ENCODE measurements at places on chromosomes 6 and 20. TPM values are rescaled to one million over a fixed set of nuclear protein-coding genes. Genes with fewer than 3 reads are reported as not detected.

ARHGAP18 gene
- total RNA-seq: 39.8 TPM

DNA sequence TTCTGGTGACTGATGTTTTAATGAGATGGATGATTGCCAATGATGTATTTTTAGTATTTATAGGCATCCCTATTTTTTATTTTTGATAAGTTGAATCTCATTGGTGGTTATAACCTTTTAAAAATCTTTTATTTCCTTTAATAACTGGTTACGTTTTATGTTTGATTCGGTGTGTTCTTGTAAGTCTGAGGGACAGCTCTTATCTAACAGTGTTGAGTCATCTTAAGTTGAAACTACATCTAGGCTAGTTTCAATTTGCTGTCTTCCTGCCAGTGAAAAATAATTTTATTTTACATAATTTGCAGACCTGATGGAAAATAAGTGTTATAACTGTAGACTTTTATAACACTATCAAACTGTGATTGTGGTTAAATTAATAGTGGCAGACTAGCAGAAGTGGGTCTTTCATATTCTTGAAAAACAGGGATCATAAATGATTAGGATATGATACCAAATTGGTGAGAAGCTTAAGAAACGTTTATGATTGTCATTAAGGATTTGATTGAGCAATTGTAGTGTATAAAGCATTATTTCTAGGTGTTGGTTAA is 4.6 kb downstream of the AFDN start:
- H3K27ac ChIP-seq: no peak overlapping the region
- H3K27me3 ChIP-seq: no peaks in the 10 kb centered on the region
- H3K36me3 ChIP-seq: no peaks in the 10 kb centered on the region
- peaks cover 21% of the 10 kb centered on the region for H3K4me1 ChIP-seq
- H3K4me3 ChIP-seq: no peak overlapping the region

FRS3 gene
- 7.0 TPM for total RNA-seq

LY6G6F gene
- total RNA-seq: not detected

DNA sequence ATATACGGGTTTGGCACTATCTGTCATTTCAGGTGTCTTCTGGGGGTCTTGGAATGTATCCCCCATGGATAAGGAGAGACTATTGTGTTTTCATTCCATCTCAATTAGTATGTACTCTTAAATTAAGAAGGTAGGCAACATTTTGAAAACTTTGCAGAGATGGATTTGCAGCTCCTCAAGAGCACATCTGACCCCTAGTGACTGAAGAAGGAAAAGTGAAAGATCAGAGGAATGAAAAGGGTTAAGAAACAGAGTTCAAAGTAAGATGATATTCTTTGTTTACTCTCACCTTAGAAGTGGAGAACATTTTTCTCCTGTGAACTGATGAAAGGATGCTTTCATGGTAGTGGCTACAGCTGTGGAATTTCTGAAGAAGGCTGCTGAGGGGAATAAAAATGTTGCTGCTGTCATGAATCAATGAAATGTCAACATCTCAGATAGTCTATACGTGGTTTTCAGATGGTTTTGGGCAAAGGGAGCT is 41.5 kb downstream of the SH3BGRL2 start:
- H3K4me1 ChIP-seq: no peaks in the 10 kb centered on the region
- no peak overlapping the region for H3K4me3 ChIP-seq
- H3K27me3 ChIP-seq: no peaks in the 10 kb centered on the region
- H3K27ac ChIP-seq: no peak overlapping the region
- peaks cover 2% of the 10 kb centered on the region for H3K36me3 ChIP-seq

DNA sequence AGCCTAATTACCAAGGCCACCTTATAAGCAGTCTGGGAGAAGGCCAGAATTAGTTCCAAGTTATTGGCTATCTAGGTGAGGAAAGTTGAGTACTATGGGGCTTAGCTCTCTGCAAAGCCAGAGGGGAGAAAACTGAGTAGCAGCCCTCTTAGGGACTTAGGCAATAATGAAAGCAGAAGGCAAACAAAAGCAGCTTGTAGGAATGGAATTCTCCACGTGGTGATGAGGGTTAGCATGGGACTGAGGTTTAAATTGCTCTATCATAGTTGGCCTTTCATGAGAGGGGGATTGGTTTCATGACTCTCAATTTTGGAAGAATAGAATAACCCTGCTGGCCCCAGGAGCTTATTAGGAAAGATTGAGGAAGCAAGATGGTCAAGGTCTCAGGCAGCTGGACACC is 7.0 kb upstream of the UBE2J1 start:
- H3K27ac ChIP-seq: no peak overlapping the region
- no peak overlapping the region for H3K4me3 ChIP-seq
- DNase-seq: no peak
- H3K27me3 ChIP-seq: no peaks in the 10 kb centered on the region

UBE2C gene
- 2.4 TPM for total RNA-seq

GRCh38 chr20:22688485-22688884 is 104.1 kb upstream of the FOXA2 start:
- H3K4me1 ChIP-seq: no peaks in the 10 kb centered on the region
- no peaks in the 10 kb centered on the region for H3K36me3 ChIP-seq
- no peak overlapping the region for H3K27ac ChIP-seq
- no peak overlapping the region for H3K4me3 ChIP-seq
- no peak for DNase-seq
- no peaks in the 10 kb centered on the region for H3K27me3 ChIP-seq

PMEPA1 gene
- total RNA-seq: 30.4 TPM

PNLDC1 gene
- total RNA-seq: not detected

- no peaks in the 10 kb centered on the region for H3K27me3 ChIP-seq
- H3K36me3 ChIP-seq: no peaks in the 10 kb centered on the region
- peaks cover 24% of the 10 kb centered on the region for H3K4me1 ChIP-seq
- no peak overlapping the region for H3K4me3 ChIP-seq
- no peak for DNase-seq
Observed at GRCh38 chr20:19785983-19786285, 27.9 kb downstream of the RIN2 start.

TXNDC5 gene
- 153 TPM for total RNA-seq

- no peak overlapping the region for H3K27ac ChIP-seq
- no peaks in the 10 kb centered on the region for H3K36me3 ChIP-seq
- DNase-seq: no peak
- no peaks in the 10 kb centered on the region for H3K27me3 ChIP-seq
- no peak overlapping the region for H3K4me3 ChIP-seq
- H3K4me1 ChIP-seq: no peaks in the 10 kb centered on the region
Observed at GRCh38 chr6:92174398-92175073, 1244.8 kb downstream of the EPHA7 start.

DNA sequence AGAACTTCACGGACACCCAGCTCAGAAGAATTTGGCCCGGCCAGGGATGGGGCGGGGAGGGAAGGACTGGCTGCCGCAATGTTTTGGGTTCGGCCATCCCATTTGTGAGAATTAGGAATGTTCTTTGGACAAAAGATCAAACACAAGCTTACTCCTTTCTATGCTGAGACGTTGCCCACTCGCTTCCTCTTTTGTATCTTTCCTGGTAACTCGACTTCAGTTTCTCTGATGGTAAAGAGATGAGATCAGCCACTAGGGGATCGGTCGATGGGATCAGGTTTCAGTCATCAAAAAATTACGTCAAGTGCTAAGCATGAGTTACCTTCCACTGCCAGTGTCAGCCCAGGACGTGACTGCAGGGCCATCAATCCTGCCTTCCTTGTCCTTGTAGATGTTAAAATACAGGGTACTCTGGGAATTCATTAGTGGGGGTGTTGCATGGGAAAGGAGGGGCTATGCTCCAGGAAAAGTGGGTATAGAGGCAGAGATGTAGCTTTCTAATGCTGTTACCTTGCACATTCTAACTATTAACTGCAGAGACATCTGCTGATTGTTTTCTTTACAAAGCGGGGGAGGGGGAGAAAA is 190.2 kb downstream of the TSHZ2 start:
- no peak overlapping the region for H3K27ac ChIP-seq
- peaks cover 4% of the 10 kb centered on the region for H3K4me1 ChIP-seq
- no peaks in the 10 kb centered on the region for H3K27me3 ChIP-seq
- H3K4me3 ChIP-seq: peak overlapping the region; percentile 22
- DNase-seq: peak; percentile 86

- H3K4me1 ChIP-seq: no peaks in the 10 kb centered on the region
- no peak overlapping the region for H3K4me3 ChIP-seq
- H3K36me3 ChIP-seq: no peaks in the 10 kb centered on the region
- DNase-seq: no peak
- H3K27ac ChIP-seq: no peak overlapping the region
Observed at GRCh38 chr20:17859616-17860232, 108.9 kb downstream of the SNX5 start.

Measured in kidney (tissue), 22 donors.